ENCODE measurements at places on chromosomes 7 and 10.

DNA sequence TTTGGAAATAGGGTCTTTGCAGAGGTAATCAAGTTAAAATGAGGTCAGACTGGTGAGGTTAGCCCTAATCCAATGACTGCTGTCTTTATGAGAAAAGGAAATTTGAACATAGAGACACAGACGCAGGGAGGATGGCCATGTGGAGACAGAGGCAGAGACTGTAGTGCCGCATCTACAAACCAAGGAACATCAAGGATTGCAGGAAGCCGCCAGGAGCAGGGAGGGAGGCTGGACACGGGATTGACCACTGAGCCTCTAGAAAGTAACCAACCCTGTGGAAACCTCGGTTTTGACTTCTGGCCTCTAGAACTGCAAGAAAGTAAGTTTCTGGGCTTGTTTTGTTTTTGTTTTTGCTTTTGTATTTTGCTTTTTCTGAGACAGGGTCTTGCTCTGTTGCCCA, 68.4 kb upstream of the ADAM12 start:
- DNase-seq: no peak

GRCh38 chr10:44337081-44337480, 47.8 kb downstream of the CXCL12 start:
- no peak for DNase-seq

- no peak for DNase-seq
Measured at GRCh38 chr10:117311261-117311660, 64.0 kb downstream of the PDZD8 start.

GRCh38 chr7:128891110-128891941, 19.2 kb downstream of the KCP start:
- peak; percentile 45 for DNase-seq

- no peak for DNase-seq
Measured at GRCh38 chr7:97166308-97166707, 48.8 kb downstream of the SDHAF3 start.

DNA sequence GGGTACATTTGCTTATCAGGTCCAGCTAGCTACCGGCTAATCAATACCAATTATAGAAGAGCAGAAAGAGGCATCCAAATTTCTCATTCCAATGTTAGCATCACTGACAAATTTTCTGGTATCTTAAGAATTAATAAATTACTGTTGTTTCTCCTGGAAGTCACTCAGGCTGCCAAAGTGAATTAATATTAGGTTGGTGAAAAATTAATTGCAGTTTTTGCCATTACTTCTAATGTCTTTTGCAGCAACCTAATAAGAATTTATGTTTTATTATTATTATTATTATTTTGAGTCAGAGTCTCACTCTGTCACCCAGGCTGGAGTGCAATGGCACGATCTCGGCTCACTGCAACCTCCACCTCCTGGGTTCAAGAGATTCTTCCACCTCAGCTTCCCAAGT, 979.9 kb downstream of the TYW1 start:
- DNase-seq: no peak

DNA sequence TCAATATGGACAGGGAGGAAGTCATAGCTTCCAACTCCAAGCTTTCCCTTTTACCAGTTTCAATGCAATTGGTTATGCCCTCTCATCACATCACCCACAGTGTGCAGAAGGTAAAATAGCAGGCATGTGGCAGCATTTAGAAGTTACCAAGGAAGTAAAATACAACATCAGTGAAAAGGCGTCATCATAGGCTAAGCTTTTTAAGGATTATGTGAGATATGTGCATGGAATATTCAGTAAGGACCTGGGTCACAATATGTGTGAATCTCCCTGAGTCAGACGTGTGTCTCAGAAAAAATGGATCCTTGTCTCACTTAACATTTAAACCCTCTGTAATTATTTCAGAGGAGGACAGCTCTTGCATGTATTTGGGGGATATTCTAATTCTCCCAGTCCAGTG, 522.8 kb upstream of the POM121L12 start:
- no peak for DNase-seq

DNA sequence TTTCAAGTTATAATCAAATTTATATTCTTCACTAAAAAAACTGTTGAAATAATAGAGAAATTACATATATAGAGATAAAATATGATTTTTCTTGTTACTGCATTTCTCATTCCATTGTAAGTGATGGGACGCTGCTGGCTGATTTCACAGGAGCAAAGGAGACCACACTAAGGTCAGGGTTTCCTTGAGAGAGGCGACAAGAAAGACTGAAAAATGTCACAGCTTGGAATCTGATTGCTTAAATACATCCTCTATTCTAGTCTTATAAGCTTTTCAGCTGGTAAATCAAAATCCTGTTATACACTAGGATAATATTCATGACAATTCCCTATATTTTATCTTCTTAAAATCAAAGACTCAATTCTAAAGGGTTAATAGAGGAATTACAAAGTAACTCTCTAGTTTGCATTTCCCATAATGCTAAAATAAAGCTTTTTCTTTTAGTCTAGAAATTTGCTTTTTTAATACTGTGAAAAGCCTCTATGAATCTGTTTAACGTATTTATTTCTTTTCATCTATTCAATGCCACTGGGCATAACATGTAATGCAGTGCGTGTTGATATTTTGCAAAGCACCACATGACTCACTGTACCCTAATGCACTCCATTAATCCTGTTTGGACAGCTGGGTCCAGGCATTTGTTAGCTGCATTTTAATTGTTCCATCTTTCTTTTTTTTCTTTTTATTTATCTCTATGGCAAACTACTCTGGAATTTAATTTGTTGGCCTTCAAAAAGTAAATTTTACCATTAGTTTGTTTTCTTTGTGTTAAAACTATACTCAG, 81.7 kb downstream of the RNF32 start:
- no peak for DNase-seq

GRCh38 chr10:111146025-111146640, 69.3 kb downstream of the ADRA2A start:
- DNase-seq: peak; percentile 72

- no peak for DNase-seq
Measured at GRCh38 chr7:3310884-3311283, 9.8 kb downstream of the SDK1 start.

GRCh38 chr10:102240467-102241031, 763 bp downstream of the PITX3 start:
- no peak for DNase-seq

GRCh38 chr10:94108200-94108599, 114.5 kb downstream of the PLCE1 start:
- DNase-seq: no peak

DNA sequence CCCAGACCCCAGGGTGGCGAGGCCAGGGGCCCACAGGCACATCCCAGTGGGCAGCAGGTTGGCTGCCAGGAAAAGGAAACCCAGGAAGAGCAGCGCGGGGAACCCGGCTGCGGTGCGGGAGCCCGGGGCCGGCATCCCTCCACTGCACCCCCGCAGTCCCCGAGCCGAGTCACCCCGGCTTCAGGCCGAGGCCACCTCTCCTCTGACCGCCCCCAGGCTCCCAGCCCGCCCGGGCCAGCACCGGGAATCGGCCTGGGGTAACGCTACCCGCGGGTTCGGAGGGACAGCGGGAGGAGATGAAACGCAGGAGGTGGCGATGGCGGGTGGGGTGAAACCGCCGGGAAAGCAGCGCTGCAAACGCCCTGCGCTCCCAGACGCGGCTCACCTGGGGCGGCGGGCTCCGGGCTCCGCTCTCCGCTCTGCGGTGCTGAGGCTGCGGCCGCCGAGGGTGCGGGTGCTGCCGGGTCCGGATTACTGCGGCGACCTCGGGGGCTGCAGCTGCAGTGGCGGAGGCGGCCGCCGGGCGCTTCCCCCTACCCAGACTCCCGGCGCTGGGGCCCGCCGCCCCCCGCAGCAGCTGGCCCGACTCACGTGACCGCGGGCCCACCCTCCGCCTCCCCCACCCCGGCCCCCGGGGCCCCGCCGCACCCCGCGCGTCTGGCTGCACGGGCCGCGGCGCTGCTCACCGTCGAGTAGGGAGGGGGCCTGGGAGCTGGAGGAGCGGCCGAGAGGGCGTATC, at the start of gene SCRN1:
TSS of gene SCRN1 (minus strand) at position 545 of the 739 bp plus-strand sequence. CDS start 20,734 bp downstream, outside the sequence.
- peak; percentile 88 for DNase-seq
